NCI-H2081 treated with DMSO at 0.1 percent for 48 hours (cell line): ENCODE measurements at places on chromosomes 2 and 18.

GRCh38 chr2:6827566-6828298 lies 38.0 kb downstream of the CMPK2 start:
- no peak for DNase-seq

DNA sequence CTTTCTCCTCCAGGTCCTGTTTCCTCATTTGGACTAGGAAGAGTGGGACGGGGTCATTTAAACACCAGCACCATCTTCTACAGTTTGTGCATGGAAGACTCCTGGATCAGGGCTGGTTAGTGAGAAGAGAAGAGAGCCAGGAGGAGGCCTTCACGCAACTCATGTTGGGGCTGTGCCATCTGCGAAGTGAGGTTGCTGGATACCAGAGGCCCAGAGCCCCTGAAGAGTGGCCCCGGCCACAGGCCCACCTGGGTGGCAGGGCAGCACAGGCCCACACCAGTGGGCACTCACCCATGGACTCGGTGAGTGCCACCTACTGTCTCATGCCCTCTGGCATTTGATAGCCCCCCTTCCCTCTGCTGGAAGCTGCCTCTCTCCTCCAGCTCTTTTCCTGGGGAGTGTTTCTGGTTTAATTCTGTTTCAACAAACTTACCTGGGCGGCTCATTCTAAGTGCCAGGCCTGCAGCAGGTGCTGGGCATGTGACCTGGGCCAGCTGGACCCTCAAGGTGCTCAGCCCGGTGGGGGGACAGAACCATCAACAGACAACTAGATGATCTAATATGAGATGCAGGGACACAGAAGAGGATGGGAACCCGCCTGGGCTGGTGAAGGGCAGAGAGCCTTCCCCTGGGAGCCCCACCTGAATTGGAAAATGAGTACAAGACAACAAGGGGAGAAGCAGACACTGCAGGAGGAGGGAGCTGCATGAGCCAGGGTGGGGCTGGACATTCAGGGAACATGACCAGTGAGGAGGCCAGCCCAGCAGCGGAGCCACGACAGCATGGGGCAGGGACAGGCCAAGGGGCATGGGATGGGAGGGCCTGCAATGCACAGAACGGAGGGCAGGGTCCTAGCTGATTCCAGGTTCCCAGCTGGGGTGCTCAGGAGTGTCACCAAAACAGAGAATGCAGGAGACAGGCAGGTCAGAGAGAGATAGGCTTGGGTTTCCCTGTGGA lies 70.6 kb downstream of the MARCO start:
- DNase-seq: no peak

- no peak for DNase-seq
These were observed 215.1 kb downstream of the ALK start for GRCh38 chr2:29706171-29706720.

- no peak for DNase-seq
These were observed 212.2 kb upstream of the RAB12 start for GRCh38 chr18:8397034-8397433.

- no peak for DNase-seq
These were observed 560.6 kb upstream of the ID2 start for GRCh38 chr2:8121022-8121825.

GRCh38 chr2:98710734-98711133 lies 20.2 kb downstream of the MGAT4A start:
- DNase-seq: no peak

GRCh38 chr2:189465076-189465475 lies 23.8 kb downstream of the WDR75 start:
- no peak for DNase-seq

DNA sequence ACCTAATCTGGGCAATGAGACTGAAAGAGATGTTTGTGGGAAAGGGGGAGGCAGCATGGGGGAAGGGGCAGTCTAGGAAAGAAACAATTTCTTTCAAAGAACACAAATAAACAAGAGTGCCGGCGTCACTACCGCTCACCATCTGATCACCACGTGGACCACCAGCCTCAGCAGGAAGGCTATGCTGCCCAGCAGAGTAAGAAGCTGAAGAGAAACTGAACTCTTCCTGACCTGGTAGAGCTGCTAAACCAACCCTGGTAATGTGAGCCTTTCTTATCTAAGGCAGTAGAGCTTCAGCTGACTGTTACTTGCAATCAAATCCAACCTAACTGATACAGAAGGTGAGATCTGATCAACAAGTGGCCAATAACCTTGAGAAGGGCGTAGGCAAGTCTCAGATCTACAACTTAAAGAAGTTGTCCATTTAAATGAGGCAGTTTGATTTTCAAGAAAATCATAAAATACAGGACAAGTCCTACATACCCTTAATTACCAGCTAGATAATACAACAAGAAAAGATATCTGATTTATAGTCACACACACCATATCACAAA lies 44.2 kb upstream of the SPTBN1 start:
- DNase-seq: no peak

- DNase-seq: no peak
These were observed 110.0 kb downstream of the ZNF516 start for GRCh38 chr18:76384861-76385680.

- DNase-seq: no peak
These were observed 3.6 kb downstream of the SH2D6 start for GRCh38 chr2:85422072-85422457.

- no peak for DNase-seq
These were observed 57.3 kb downstream of the CMPK2 start for GRCh38 chr2:6808426-6808825.

- no peak for DNase-seq
These were observed 57.7 kb downstream of the ASAP2 start for GRCh38 chr2:9264301-9264700.

- DNase-seq: no peak
These were observed 123.4 kb downstream of the GULP1 start for GRCh38 chr2:188414869-188415753.

DNA sequence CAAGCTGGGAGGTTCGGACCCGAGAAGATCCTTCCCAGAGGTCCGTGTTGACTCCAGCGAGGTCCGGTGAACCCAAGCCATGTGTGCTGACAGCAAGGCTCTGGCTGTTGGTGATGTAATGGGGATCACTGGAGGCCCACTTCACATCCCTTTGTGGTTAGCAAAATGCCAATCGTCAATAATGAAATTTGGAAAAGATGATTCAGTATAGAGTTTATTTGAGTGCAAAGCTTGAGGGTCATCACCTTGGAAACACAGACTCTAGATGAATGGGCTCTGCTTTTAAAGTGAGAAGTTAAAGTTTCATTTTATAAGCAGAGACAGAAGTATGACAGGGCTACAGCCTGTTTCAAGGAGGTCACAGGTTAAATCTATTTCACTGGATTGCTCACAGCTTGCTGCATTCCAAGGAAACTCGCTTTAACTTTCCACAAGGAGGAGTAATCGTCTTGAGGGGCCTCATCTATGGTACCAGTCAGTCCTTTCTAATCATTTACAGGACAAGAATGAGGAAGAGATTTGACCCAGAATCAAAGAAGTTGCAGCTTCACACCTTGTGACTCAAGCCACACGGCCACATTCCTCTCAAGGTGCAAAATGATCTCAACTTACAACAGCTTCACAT lies 140.5 kb downstream of the TPO start:
- DNase-seq: no peak

DNA sequence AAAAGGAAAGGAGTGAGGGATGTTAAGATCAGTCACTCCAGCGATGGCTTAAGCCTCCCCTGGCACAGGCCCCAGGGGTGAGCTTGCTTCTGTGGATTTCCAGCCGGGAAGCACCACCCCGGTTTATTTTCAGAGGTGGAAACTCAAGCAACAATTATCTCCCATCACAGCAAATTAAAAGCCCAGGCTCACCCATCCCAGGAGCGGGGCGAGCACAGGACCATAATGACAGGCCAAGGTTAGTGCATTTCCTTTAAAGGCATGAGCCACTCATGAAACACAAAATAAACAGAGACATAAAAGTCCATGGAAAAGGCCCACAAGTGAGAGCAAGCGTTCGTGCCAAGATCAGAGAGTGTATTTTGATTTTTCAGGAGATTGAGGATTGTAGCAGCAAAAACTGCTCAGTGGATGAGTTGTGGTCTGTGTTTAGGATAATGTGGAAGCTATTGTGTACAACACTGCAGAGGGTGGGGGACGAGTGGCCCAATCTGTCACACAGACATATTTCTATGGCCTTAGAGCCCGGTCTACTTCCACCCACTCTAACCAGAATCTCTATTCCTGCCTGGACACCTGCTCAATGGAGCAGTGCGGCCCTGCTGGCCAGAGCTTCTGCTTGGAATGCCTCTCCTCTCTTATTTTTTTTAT lies 111.4 kb upstream of the CDC42EP3 start:
- peak; percentile 50 for DNase-seq

DNA sequence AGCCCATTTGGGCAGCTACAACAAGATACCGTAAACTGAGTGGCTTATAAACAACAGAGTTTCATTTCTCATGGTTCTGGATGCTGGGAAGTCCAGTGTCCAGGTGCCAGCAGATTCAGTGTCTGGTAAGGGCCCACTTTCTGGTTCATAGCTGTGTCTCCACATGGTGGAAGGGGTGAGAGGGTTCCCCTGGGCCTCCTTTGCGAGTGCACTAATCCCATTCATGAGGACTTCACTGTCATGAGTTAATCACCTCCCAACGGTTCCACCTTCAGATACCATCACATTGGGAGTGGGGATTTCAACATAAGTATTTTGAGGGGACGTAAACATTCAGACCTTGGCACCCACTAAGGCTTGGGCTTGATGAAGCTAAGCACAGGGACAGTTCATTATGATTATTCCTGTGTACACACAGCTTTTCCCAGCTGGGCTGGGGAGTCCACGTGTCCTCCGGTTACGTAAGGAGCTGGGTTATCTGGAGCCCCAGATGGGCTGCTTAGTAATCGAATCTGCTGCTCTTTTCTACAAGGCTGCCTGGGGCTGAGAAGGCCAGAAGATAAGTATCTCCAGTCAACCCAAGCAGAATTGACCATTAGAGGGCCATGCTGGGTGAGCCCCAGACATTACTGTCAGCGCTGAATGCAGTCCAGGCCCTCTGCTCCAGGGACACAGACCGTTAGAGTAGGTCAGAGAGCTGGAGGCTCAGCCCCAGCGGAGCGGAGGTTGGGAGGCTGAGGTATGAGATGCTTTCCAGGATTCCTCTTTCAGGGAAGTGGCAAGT lies 42.7 kb downstream of the EPAS1 start:
- DNase-seq: no peak

DNA sequence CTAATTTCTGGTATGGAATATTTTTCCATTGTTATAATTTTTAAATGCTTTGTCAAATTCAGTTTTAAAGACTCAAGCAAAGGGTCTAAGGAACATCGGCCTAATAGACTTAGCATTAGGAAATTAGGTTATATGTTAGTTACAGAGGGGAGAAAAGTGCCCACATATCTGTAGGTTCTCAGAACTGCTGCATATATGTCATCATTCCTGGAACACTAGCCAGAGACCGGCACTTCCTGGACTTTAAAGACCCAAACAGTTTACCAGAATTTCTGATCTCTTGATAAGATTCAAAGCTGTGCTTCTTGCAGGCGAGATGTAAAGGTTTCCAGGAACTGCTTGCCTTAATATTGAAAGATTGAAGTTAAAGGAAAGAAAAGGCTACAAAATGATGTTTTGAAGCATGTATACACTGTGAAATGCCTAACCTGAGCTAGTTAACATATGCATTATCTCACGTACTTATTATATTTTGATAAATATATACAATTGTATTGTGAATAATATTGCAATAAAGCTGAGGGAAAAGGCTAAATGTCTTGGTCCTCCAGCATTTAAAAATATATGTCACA lies 993.6 kb downstream of the LRP1B start:
- no peak for DNase-seq

DNA sequence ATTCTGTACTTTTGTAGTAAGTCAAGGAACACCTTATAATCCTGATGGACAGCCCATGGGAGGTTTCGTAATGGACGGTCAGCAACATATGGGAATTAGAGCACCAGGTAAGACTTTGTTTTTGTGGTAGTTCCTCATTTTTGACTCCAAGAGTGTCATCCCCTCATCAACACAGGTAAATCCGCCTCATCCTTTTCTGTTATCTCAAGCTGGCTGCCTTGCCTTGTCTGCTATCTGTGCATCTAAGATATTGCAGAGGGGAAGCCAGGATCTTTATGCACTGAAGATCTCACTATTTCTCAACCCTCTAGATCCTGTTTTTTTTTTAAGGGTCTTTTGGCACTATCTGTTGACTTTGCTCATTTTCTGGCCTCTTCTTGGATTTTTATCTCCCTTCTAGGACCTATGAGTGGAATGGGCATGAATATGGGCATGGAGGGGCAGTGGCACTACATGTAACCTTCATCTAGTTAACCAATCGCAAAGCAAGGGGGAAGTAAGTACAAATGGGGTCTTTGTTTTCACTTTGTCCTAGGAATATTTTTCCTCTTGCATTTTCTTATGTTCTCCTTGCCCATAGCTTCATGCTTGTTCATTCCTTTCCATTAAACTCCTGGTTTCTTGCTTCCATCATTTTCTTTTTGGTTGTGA lies 133.8 kb downstream of the MEIS1 start:
- no peak for DNase-seq

DNA sequence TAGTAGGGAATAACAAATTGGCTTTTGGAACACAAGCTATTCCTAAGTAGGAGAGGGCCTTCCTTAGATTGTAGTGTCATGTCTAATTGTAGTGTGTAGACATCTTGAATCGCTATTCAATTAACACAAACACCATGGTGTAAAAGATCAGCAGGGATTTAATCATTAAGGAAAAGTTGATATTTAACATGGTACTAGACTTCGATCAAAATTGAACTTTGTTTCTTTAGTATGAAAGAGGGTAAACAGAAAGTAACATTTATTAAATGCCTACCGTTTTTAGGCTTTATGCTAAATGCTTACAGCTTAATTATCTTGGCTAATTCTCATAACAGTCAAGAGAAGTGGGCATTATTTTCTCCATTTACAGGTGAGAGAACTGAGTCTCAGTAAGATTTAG lies 37.5 kb upstream of the FIGN start:
- no peak for DNase-seq

- DNase-seq: no peak
These were observed 148.2 kb downstream of the RND3 start for GRCh38 chr2:150339282-150339681.

- DNase-seq: no peak
These were observed 218.4 kb upstream of the REV1 start for GRCh38 chr2:99708231-99708630.

DNA sequence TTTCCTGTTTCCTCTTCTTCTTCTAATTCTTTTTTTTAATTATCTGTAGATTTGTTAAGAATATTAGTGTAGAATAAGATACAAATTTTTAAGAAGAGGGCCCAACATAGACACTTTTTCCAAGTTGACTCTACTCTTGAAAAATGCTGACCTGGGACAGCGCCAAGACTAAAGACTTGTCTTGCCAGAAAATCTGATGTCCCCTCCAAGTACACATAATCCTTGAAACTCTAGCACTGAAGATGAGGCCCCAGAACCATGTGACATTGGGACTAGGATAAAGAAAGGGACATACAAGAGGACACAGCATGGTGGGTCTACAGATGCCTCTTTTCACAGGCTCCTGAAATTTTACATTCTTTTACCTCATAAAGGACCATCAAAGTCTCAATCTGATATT lies 271.6 kb upstream of the SESTD1 start:
- DNase-seq: no peak

- no peak for DNase-seq
These were observed 2.6 kb downstream of the RAMP1 start for GRCh38 chr2:237861875-237862527.

- DNase-seq: no peak
These were observed 14.0 kb downstream of the TNS1 start for GRCh38 chr2:217988840-217989204.

GRCh38 chr2:101308432-101309210 lies at the start of gene RNF149:
Gene RNF149, minus strand, starts transcription at chr2:101308701. Its CDS starts 113 bp downstream, at chr2:101308588.
- peak; percentile 21 for DNase-seq

GRCh38 chr2:218897394-218898108 lies 16.9 kb downstream of the WNT10A start:
- DNase-seq: no peak

GRCh38 chr2:61841286-61841685 lies 12.6 kb downstream of the FAM161A start:
- no peak for DNase-seq

GRCh38 chr2:122078451-122078850 lies 323.0 kb downstream of the TSN start:
- DNase-seq: no peak
